ENCODE measurements at places on chromosomes 1 and 21. TPM values are rescaled to one million over a fixed set of nuclear protein-coding genes. Genes with fewer than 3 reads are reported as not detected.

DNA sequence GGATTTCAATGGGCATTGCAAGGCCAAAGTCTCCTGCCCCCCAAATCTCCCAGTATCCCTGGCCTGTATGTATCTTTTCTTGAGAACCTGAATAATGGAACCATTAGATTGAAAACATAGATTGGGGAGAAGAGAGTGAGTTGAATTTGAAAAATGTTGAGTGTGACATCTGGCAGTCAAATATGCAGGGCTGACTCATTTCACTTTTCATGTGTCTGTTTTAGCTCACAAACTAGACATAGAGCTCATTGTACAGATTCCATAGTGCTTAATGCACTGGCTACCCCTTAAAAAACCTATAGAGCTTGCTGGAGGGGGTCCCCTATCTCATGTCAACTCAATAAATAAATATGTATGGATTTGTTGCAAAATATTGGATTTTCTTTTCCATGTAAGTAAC, 30.8 kb downstream of the DDR2 start:
- DNase-seq, result peak; percentile 30

- no peak for DNase-seq
Measured at GRCh38 chr1:32372149-32372756, 9.9 kb downstream of the TSSK3 start.

DNA sequence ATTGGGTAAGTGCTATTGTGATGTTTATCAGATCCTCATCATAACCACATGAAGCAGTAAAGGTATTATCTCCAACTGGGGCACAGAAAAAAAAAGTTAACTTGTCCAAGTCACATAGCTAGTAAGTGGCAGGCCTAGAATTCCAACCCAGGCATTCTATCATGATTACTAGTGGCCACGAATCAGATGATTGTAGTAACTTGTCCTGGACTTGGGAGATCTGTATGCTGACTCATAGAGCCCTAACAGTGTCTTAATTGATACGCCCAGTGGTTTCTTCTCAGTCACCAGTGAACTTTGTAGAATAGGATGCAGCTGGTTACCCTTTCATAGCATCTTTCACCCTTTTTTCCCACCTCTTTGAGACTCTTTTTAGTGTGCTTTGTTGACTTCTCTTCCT, 91.1 kb upstream of the UBE2U start:
- peak; percentile 85 for DNase-seq

- DNase-seq, result no peak
Measured at GRCh38 chr21:44019568-44019958, 7.5 kb downstream of the TRAPPC10 start.

SYTL1 gene
- total RNA-seq, result 0.10 TPM
